Right atrium auricular region (tissue), 2 donors: ENCODE measurements at places on chromosomes 4 and X.

DNA sequence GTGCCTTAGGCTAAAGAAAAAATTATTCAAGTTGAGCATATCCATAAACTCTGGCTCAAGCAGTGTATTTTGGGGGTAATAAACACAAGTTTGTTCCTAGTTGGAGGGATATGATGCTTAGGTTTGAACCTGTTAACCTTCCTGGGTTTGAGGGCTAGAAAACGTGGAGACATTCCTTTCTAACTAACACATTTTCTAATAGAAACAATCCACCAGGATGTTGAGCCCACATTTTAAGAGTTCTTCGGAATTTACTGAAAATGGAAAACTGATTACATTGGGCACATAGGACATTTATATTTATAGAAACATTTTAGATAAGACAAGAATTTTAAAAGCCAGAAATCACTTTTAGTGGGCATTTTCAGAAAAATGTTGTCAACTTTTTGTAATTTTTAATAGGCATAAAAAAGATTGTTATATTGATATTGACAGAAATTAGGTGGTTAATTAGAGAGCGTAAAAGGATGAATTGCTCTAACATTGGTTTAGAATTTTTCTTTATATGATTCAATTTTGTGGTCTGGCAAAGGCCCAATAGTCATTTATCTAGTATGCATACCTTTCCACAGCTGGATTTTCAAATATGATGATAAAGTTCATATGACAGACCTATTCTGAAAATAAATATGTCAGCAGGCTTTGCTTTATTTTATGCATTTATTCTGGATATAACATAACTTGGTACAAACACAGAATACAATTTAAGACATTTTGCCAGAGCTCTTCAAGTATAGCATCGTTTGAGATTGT is 49.2 kb downstream of the CEP44 start:
- no peak for DNase-seq

GRCh38 chrX:124435616-124436015 is 89.3 kb downstream of the SH2D1A start:
- DNase-seq, result no peak

GRCh38 chrX:68935362-68935761 is 106.5 kb downstream of the EFNB1 start:
- no peak for DNase-seq

DNA sequence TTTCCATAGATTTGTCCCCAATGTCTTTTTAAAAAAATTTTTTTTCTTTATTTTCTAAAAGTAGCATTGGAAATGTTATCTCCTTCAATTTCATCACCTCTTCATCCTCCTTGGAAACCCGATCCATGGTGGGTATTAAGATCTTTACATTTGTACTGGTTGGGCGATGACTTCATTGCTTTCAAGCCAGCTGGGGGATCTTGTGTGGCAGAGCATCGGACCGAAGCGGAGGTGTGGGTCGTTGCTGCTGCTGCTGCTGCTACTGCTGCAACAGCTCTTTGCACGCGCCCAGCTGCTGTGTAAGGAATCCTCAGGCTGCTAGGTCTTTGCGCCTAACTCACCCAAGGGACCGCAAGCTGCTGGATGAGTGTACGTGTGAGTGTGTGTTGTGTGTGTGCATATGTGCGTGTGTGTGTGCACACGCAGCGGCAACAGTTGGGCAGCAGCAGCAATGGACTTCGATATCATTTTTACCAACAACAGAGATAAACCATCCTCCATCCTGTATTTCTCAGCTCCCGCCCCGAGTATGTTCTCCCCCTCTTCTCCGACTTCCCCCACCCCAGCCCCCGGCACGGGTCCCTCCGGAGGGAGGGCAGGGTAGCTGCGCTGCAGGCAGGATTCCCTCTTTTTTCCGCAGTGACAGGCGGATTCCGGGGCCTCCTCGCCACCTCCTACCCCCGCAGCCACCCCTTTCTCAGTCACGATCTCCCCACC is 768 bp upstream of the CDKL5 start:
- no peak for DNase-seq

DNA sequence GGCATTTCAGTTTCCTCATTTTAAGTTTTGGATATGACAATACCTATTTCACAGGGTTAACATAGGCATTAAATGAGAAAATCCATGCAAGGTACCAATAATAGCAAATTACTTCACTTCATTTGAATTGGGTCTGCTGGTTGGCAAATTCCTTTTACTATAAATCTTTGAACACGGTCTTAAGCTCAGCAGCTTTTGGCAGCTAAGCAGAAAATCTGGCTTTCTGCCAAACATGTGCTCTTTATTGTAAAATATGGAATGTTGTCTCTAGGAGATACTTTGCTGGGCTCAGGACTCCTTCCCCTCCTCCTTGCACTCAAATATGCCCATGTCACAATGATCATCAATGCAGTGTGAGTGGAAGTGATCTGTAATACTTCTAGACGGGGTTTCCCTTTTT is 16.8 kb upstream of the DMP1 start:
- no peak for DNase-seq
